RCC 7860 (cell line): ENCODE measurements at places on chromosomes 2 and 18.

DNA sequence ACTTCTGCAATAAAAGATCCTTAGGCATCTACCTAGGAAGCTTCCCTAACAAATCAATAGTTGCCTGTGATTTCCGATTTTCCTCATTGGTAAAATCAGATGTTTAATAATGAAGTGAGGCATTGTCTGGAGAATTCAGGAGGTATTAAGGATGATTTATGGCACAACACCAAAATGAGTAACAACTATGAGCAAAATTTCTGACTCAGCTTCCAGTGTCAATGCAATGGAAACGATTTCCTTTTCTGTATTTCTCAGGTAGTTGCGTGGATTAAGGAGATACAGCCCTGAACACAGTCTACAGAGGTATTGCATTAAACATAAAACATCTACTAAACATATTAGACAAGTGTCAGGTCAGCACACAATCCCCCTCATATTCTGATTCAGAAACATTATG is 99.5 kb downstream of the EPB41L3 start:
- DNase-seq = peak; percentile 6

- no peak for DNase-seq
These were observed 19.5 kb upstream of the POMC start for GRCh38 chr2:25187729-25188350.

- no peak for DNase-seq
These were observed 225.4 kb upstream of the SIX3 start for GRCh38 chr2:44716131-44716530.

DNA sequence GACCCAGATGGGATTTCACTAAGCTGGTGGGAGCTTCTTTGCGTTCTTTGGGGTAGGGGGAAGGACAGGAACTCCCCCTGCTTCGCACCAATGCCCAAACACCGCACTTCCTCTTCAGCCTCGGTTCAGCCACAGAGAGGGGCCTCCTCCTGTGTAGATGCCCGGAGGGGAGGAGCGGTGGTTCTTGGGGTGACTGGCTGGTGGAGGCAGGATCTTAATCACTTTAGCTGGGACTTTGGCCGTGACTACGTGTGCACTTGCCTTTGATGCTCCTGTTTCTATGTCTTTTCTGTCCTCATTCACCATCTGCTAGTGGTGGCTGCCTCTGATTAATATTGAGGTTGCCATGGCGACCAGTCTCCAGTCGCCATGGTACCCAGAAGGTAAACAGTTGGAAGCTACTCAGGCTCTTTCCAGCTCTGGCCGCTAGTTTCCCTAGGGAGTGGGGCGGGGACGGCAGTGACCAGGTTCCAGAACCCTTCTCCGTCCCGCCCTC is 1.9 kb downstream of the CNGA3 start:
- peak; percentile 14 for DNase-seq

DNA sequence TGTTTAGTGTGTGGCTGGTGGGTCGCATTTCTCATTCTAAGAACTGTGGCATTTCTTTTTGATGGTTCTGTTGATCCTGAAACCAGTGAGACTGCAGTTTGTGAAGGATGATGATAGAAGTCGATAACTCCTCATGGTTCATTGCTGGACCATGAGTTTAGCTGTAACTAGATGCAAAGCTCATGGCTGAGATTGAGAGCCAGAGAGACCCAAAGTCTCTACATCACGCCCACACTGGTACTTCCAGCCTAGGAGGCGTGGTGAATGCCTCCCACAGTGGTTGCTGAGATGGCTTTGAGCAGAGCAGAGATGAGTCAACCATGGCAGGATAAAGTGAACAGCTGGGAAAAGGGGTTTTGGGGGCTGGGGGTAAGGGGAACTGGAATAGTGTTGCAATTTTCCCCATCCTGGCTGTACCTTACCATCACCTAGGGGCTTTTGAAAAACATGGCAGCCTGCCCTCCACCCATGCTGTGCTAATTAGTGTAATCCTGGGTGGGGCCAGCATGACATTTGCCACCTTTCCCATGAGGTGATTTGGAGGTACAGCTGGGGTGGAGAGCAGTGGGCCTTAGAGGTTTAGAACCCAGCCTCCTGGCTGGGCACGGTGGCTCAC is 24.1 kb downstream of the INPP4A start:
- DNase-seq = no peak

- no peak for DNase-seq
These were observed 745.9 kb upstream of the SLC8A1 start for GRCh38 chr2:41197781-41198180.

GRCh38 chr2:106020032-106020431 is 174.1 kb downstream of the UXS1 start:
- no peak for DNase-seq

DNA sequence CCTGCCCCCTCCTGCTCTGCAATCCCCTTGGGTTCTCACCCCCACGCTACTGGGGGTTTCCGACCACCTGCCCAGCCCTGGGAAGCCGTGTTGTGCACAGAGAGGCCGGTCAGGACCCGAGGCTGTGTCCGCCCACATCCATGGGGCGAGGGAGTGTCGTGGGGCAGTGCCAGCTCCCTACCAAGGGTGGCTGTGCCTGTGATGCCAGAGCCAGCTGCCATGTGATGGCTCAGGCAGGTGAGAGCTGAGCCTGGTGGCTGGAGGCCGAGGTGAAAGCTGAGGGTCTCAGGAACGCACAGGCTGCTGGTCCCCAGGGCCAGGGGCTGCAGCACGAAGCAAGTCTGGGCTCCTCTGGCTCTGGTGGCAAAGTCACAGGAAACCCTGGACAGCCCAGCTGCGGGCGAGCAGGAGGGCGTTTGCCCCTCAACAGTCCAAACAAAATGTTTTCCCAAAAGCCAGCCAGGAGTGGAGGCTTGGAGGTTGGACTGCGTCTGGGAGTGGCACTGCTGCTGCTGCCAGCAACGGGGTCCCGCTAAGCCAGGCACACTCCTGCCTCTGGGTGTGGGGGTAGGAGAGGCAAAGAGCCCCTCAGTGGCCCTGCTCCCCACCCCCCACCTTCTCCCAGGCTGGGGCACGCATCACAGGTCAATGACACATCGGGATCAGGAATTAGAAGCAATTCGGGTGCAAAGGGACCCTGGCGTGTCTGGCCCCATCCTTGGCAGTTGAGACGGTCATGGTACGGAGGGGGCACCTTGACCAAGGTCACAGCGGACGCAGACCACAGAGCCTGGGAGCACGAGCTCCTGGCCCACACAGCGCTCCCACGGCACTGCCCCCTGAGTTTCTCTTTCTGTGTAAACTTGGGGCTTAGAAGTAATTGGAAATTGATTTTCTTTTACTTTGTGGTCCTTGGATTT is 72.4 kb upstream of the GPC1 start:
- no peak for DNase-seq

DNA sequence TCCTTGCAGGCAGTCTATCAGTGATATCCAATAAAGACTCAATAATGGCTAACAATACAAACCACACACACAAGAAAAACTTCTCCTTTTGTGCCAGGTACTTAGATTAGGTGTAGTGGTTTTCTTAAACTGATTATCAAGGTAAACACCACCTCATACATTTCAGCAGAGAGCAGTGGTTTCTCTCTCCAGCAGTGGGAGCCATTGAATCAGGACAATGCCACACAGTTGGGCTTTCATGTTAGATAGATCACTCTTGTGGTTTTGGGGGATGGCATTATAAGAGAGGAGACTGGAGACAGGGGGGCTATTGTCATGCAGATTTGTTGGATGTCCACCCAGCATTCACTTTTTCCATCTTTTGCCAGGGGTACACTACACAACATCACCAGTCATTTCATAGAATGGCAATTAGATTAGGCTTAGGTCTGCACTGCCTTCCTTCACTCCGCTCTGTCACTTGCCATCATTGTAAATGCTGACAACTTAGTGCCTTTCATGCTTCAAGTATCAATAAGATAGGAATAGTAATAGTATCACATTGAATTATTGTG is 13.6 kb upstream of the IRS1 start:
- no peak for DNase-seq

- no peak for DNase-seq
These were observed 25.3 kb downstream of the FEZ2 start for GRCh38 chr2:36572719-36573059.

GRCh38 chr2:197677483-197677882 is 2.1 kb upstream of the RFTN2 start:
- DNase-seq = no peak

DNA sequence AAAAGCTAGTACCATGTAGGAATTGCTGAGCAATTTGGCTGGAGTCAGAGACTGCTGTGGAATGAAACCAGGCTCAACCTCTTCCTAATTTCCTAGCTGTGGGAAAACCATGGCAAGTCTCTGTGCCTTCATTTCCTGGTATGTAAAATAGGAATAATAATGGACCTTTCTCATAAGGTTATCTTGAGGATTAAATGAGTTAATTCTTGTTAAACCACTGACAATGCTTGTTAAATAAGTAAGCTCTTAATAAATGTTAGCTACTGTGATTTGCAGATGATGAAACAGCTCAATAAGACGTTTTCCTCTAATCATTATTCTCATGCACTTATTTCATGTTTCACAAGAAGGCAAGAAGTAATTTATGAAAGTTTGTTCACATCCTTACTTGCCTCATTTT is 346.7 kb downstream of the RND3 start:
- no peak for DNase-seq

DNA sequence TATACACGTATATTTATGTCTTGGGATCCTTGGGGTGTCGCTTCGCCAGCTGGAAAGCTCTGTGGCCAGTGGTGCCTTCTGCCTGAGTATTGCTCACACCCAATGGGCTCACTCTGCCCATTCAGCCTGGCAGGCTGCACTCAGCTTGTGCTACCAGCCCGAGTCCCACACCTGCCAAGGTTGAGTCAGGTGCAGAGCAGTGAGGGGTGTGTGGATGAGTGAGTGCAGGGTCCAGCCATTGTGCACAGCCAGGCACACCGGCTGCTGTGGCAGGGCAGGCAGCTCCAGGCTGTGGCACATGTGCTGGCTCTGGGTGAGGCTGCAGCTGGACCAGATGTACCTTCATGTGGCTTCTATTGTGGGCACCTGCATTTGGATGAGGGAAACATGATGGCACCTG is 496.9 kb upstream of the LINC00305 start:
- DNase-seq = no peak
